SIG-M5 (cell line): ENCODE measurements at places on chromosomes 3 and 15.

DNA sequence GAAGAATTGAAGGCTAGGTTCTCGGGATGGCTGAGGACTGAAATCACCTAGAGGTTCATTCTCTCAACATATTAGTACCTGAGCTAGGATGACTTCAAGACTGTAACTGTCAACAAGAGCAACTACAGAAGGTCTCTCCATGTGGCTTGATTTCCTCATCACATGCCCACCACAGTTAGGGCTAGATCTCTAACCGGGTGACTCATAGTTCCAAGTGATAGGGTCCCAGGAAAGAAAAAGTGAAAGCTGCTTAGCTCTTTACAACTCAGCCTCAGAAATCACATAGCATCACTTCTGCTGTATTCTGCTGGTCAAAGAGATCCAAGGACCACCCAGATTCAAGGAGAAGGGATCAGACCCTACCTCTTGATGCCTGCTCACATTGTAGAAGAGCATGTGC, 165.4 kb upstream of the AGTR1 start:
- DNase-seq: no peak

DNA sequence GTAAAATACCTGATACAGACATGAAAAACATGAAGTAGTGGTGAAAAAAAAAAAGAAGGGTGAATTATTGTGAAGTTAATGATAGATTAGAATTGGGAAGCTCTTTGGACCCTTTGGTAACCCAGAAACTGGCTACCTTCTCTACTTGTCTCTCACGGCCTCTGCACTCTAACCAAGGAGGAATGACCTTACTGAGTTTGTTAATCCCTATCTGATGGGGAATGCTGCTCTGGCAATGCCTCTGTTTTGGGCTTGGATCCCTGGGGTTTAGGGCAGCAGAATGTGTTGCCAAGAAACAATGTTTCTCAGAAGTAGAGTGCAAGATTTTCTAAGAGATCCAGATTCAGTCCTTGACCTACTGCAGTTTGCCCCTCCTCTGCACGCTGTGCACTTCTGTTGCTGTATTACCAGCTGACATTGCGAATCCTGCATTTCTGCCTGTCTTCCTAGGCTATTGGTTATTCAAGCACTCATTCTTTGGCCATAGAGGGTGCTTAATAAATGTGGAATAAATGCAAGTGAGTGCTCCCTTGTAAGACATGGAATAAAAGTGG, 49.2 kb upstream of the MAP3K13 start:
- DNase-seq: no peak

DNA sequence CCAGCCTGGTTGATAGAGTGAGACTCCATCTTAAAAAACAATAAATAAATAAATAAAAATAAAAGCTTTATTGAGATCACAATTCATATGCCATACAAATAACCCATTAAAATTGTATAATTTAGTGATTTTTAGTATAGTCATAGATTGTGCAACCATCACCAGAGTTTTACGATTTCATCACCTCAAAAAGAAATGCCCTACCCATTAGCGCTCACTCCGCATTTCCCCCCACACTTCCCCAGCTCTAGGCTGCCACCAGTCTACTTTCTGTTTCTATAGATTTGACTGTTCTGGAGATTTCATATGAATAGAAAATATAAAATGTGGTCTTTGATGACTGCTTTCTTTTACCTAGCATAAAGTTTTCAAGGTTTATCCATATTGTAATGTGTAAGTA, 57.0 kb downstream of the ARHGEF26 start:
- DNase-seq: no peak

DNA sequence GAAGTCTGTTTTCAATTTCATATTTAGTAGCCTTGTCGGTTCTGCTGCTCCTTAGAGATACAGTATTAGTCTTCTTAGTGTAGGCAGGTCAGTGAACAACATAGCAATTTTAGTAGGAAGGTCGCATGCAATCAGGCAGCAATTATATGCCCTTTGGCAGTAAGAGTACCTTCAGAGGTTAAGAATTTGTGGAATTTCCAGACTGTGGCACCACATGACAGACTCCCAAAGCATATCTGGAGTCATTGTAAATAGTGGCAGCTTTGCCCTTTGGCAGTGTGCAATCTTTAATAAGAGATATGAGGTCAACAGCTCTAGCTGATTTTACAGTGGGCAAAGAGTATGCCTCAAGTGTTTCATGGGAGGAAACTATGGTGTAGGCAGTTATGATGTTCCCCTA, 1532.5 kb upstream of the CADM2 start:
- DNase-seq: no peak

DNA sequence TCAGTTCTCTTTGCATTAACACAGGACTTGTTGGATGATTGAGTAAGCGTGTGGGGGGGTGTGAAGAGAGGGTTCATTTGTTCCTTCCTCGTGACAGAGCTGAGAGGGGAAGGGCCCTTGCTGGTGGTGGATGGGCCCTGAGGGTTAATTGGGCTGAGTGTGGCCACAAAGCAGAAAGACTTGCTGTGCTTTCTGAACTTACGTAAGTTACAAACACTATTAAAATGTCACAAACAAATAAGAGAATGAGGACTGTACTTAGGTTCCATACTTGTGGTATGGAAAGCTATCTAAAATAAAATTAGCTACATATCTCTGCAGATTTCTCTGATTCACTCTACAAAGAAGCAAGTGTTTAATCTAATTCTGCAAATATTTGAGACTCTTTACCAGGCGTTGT, 231.3 kb downstream of the LPP start:
- no peak for DNase-seq

DNA sequence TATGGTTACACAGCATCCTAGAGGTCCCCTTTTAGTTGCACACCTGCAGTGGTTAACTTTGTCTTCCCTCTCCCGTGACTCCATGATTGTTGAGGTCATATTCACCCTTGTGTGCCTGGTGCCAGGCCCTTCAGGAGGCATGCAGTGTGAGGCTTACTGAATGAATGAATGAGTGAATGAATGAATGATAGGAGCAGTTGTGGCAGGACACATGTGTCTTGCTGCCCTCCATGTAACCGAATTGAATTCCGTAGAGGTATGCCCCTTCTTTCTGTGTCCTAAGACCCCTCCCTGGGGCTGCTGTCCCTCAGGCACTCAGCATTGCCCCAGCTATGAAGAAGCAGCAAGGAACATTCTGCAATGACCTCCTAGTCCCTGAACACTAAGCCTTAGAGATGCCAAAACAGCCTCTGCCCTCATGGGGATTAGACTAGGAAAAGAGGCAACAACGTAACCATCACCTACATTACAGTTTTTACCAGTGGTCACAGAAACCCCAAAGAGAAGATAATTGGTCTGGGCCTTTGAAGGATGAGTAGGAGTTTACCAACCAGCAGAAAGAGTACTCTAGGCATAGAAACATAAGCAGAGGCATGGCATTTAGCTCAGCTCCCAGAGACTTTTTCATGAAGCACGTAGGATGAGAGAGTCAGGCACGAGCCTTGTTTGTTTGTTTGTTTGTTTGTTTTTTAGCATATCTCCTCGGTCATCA, 22.5 kb upstream of the CPNE9 start:
- no peak for DNase-seq

GRCh38 chr3:50238549-50239026, 2.6 kb downstream of the GNAI2 start:
- DNase-seq: no peak

DNA sequence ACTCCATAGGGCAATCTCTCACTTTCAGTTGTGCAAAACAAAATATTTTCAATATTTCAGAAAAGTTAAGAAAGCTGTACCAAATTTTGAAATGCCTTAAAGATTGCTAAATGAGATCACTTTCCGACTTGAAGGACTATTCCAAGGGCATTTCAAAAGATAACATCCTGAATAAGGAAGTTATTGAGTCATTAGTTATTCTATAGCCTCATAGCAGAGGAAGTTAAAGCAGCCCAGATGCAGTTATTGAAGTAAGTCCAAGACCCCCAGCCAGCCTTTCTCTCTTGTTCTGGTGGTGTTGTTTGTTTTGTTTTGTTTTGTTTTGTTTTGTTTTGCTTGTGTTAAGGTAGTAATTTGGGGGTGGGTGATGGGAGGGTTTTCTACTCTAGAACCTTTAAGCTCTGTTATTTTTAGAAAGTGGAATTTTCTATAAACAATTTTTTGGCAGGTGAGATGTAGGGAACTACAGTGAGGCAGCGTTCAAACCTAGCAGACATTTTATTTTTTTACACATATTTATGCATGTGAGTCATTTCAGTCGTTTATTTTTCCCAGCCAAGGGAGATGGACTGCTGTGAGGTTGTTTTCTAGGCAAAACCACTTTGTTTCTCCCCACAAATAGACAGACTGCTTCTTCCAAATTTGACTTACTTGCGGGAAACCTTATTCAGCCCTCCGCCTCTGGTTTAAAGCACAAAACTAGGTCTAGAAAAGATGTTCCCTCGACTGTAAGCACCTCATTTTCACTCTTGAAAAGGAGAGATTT, 216.3 kb upstream of the ARPP21 start:
- no peak for DNase-seq

- no peak for DNase-seq
Observed at GRCh38 chr3:194952841-194953241, 267.2 kb downstream of the FAM43A start.

DNA sequence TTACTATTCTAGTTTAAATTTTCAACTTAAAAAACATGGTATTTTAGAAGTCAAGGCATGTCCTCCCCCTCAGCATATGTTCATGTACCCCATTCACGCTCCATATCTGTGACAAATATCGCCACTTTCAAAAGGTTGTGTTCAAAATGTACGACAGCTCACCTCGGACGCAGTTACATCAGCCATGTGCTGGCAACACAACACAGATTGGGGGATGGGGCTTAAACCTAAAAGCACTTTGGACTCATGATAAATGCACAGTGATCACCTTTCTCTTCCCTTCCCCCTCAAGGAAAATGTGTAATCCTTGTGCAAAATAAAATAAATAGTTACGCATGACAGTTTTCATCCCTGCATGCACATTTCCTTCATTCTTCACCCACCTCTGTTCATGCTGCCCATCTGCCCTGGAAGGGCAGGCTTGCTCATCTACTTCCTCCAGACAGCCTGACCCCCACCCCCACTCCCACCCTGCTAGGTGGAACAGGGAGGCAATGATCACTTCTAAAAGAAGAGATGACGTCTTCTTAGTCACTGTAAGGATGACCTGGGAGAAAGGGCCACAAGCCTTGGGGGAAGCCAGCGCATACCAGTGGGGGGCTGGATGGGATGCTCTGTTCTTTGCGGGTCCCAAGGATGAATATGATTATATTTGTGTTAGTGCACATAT, 271.4 kb upstream of the SEMA6D start:
- no peak for DNase-seq

- no peak for DNase-seq
Observed at GRCh38 chr15:77181305-77182074, 110.6 kb upstream of the TSPAN3 start.

DNA sequence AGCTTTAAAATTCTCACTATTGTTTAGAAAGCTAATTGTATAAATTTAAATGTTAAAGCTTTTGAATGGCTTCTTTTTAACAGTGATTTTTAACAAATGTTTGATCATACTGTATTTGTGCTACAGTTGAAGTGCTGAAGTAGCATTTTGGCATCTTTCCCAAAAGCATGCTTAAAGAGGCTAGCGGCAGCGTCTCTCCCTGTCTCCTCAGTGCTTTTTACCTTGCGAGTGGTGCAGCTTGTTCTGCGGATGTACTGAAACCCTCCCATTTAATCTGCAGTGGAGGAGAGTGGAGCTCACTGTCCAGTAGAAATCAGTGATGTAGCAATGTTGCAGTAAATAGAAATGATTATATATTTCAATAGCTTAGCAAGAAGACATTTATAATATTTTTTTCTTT, 43.7 kb downstream of the LRRC49 start:
- DNase-seq: no peak

DNA sequence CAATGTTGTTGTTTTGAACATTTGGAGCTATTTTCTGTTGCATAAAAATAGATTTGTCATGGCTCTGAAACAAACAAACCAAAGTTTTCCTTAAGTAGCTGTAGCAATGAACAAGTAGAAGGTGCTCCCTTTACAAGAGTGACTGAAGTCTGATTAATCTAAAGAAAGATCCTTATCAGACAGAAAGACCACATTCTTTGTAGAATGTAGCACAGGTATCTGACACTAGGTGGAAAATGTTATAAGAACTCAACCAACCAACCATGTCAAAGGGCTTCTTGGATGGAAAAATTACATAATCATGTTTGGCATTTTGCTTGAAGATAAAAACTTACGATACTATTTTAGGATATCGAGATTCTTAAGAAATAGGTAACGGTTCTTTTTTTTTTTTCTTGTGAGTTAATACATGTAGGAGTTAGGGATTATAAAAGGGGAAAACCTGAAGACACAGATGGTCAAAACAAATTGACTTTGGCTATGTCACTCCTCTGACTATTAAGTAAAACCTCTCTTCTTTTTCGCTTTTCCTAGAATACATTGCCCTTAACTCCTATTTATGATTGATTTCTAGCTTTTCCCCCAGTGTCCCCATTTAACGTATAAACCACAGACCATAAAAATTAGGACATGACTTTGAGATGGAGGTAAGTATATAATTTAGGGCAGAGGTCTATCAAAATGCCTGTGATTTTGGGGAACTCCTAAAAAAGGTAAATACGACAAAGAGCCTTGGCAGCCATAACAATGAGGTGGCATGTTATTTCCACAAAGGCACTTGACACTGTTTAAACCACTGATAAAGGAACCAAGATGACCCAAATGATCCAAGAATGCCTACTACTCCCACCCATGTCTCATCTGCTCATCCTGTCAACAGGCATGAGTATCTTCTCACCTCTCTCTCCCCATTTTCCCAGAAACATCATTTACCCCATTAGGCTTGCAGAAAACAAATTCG, 72.0 kb downstream of the CCR4 start:
- no peak for DNase-seq

DNA sequence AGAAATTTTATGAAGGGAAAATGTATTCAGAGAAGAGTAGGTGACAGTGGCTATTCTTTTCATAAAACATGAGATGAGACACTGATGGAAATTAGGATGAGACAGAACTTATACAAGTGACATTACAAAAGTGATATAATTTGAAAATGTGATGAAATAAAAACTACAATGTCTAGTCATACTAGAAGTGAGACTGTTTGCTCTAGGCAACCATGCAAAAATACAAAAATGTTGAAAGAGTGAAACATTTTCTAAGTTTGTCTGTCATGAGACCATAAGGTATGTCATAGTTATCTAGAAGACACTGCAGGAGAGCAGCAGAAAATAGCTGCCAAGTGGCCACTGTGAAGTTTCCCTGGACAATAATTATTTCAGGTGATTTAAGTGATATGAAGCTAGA, 459.5 kb downstream of the DIPK2A start:
- no peak for DNase-seq

- DNase-seq: no peak
Observed at GRCh38 chr3:182925330-182925943, 54.9 kb downstream of the DCUN1D1 start.

DNA sequence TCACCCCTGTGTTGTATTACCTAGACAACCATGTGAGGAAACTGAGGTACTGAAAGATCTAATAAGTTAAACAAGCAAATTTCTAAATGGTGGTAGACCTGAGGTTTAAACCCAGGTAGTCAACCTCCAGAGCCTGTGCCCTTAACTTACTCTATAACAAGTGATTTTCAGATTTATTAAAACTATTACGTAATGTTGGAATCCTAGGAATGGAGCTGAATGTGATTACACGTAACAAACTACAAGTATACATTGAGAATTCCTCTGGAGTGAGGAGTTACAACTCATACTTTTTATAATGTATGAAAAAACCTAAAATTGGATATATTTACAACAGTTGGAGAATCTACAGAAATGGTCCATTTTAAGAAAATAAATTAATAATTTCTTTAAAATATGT, 18.0 kb downstream of the FAM98B start:
- DNase-seq: no peak
